Activated naive CD8-positive, alpha-beta T cell treated with anti-CD3 and anti-CD28 coated beads for 36 hours (primary cell): ENCODE measurements at places on chromosomes 12 and 14.
A peak's percentile ranks its signal among the peaks of the same experiment; 100 is the strongest.

- H3K27me3 ChIP-seq: no peaks in the 10 kb centered on the region
- H3K27ac ChIP-seq: peak overlapping the region; percentile 96
- DNase-seq: no peak
- peaks cover 32% of the 10 kb centered on the region for H3K36me3 ChIP-seq
- H3K4me1 ChIP-seq: peaks cover 91% of the 10 kb centered on the region
Measured at GRCh38 chr14:99195602-99196309, 76.2 kb downstream of the BCL11B start.

- DNase-seq: no peak
- no peak overlapping the region for H3K27ac ChIP-seq
- no peak overlapping the region for H3K4me3 ChIP-seq
- H3K36me3 ChIP-seq: peaks cover 47% of the 10 kb centered on the region
- H3K4me1 ChIP-seq: peaks cover 21% of the 10 kb centered on the region
Measured at GRCh38 chr14:81517798-81518398, 15.8 kb downstream of the SEL1L start.

DNA sequence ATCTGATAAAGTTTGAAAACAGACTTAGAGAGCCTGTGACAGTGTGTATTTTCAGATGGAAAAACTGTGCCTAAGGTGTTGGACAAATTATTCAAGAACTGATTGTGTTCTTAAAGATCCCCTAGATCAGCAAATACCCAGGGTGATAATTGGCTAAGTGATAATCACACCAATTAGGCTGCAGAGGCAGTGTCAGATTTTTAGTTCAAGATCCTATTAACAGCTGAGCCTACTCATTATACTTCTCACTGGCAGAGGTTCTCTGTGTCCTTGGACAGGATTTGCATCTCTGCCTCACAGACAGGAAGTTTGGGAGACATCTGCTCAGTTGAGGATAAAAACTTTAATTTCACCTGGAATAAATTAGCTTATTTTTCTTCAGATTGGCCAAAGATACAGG lies 4.3 kb upstream of the FGD4 start:
- H3K27ac ChIP-seq: no peak overlapping the region
- DNase-seq: no peak
- H3K4me3 ChIP-seq: no peak overlapping the region
- no peaks in the 10 kb centered on the region for H3K36me3 ChIP-seq

- no peak overlapping the region for H3K4me3 ChIP-seq
- peaks cover 15% of the 10 kb centered on the region for H3K36me3 ChIP-seq
- no peaks in the 10 kb centered on the region for H3K27me3 ChIP-seq
Measured at GRCh38 chr14:102898298-102898697, 24.2 kb upstream of the AMN start.
